ENCODE measurements at places on chromosomes 5 and 9. TPM values are rescaled to one million over a fixed set of nuclear protein-coding genes. Genes with fewer than 3 reads are reported as not detected.

RMI1 gene
- total RNA-seq, result 3.6 TPM

FAM221B gene
- not detected for total RNA-seq

PALM2AKAP2 gene
- 2.9 TPM for total RNA-seq

PGM5 gene
- total RNA-seq, result 0.18 TPM

GABRG2 gene
- not detected for total RNA-seq

GLDC gene
- 3.4 TPM for total RNA-seq

HTR4 gene
- not detected for total RNA-seq

CCL28 gene
- total RNA-seq, result 2.9 TPM

All from cardiac atrium fibroblast (primary cell).